HTR-8/SVneo (cell line): ENCODE measurements at places on chromosomes 3 and 15.

DNA sequence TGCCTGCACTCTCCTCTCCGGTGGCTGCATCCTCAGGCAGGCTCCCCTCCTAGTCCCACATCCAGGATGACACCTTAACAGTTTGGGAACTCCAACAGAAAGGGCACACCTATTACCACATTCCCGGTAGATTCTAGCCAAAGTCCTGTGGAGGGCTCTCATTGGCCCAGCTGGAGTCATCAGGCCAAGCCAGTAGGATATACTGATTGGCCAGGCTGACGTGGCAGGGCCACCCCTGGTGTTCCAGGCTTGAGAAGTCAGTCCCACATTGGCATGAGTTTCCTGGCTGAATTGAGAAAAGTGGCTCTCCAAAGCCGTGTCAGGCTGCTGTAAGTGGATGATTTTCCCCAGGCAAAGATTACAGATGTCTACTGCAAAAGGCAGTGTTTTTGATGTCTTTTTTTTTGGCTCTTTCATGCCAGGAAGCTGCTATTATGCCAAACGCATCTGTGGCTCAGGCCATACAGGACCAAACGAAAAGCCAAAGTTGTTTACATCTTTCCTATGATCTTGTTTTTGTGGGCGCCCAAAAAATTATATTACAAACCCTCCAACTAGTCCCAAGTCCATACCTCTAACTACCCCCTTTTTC, 6.6 kb upstream of the BLM start:
- DNase-seq = no peak

- no peak for DNase-seq
Observed at GRCh38 chr3:100706365-100706764, 2.9 kb upstream of the TFG start.

- no peak for DNase-seq
Observed at GRCh38 chr15:67031331-67031730, 34.1 kb upstream of the SMAD3 start.

DNA sequence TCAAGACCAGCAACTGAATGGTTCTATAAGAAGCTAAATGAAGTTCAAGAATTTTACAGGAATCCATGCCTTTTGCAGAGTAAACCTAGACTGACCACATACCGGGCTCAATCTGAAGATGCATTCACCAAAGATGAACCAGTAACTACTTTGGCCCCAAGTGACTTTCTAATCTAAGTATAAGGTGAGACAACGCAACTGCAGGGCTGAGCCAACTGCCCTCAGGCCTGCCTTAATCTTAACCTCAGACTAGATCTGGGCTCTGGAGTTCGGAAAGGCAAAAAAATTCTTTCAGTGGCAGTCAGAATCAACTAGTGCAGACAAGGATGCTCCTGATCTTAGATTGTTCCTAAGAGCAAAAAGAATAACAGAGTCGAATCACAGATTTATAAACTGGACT, 48.3 kb downstream of the EXD1 start:
- no peak for DNase-seq

DNA sequence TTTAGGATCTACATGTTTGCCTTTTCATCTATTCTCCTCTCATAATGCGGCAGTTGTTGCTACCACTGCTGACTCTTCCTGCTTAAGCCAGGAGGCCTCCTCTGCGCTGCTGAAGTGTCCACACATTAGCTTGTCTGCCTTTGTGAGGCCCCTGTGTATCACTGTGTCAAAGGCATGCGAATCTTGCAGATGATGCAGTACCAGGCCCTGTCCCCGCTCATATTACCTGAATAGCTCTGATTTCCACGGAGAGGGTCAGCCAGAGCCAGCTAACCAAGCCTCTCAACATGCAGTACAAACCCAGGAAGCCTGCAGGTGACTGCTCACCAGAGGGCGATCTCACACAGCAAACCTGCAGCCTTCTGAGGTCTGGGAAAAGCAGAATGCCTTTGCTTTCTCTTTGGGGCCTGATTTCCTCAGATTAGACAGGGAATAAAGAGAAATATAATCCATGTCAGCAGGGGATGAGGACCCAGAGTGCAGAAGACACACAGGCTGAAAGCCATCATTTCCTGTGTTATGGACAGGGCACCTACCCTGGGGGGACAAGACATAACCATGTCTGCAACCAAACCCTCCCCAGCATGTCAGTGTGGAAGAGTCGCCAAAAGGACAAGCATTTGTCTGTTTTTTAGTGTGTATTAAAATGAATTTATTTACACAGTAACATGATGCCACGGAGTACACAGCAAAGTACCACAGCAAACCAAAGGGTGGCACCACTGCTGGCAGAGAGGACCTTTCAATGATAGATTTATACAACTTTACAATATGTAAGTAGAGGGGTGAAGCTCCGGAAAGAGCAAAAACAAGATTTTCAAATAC, 36.8 kb upstream of the TSPAN3 start:
- peak; percentile 72 for DNase-seq

GRCh38 chr3:117692416-117692995, 982.9 kb downstream of the TUSC7 start:
- no peak for DNase-seq

- peak; percentile 65 for DNase-seq
Observed at GRCh38 chr3:9067352-9067975, 104.2 kb upstream of the RAD18 start.

GRCh38 chr3:127535901-127536829, 54.4 kb downstream of the TPRA1 start:
- DNase-seq = no peak

DNA sequence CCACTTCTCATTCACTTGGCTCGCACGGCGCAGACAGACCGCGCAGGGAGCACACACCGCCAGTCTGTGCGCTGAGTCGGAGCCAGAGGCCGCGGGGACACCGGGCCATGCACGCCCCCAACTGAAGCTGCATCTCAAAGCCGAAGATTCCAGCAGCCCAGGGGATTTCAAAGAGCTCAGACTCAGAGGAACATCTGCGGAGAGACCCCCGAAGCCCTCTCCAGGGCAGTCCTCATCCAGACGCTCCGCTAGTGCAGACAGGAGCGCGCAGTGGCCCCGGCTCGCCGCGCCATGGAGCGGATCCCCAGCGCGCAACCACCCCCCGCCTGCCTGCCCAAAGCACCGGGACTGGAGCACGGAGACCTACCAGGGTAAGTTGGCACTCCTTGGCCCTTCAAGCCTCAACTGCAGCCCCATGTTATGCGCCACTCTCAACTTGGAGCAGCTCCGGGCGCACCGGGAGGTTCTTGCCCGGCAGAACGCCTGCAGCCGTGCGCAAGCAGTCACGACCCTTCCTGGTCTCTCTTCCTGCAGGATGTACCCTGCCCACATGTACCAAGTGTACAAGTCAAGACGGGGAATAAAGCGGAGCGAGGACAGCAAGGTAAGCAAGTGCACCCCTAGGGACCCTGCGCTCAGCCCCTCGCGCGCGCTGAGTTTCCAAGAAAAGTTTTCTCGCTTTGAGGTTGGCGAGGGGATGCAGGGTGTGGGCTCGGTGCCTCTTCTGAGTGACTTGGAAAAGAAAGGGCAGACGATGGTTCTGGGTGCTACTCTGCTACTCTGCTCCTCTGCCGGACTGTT, at the start of gene BHLHE40:
TSS of gene BHLHE40 (plus strand) at position 10 of the 801 bp plus-strand sequence. CDS start at position 292, 282 bp downstream.
- DNase-seq = no peak

DNA sequence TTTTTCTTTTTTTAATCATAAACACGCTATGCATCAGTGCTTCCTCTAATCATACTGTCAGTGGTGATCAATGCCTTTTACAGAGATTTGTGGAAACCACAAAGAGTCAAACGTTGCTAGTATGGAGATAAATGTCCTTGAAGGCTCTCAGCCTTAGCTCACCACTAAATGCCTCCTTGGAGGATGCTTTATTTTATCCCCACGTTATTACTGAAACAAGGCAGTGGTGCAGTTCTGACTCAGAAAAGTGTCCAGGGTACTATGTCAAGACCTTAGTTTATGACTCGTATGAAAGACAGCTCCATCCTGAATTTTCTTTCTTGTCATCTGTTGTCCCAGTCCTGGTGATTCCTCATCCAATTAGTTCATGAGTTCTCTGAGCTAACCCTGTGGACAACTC, 1146.7 kb downstream of the IGSF11 start:
- no peak for DNase-seq

- peak; percentile 21 for DNase-seq
Observed at GRCh38 chr15:64596701-64597476, 136.5 kb downstream of the ZNF609 start.

GRCh38 chr3:121488628-121489027, 57.2 kb downstream of the POLQ start:
- DNase-seq = no peak

GRCh38 chr15:66212563-66212921, 41.0 kb downstream of the MEGF11 start:
- no peak for DNase-seq

- no peak for DNase-seq
Observed at GRCh38 chr3:154430014-154430413, at the start of gene GPR149. Gene GPR149 (minus strand): TSS chr3:154430190. CDS start chr3:154429615, 575 bp downstream.

DNA sequence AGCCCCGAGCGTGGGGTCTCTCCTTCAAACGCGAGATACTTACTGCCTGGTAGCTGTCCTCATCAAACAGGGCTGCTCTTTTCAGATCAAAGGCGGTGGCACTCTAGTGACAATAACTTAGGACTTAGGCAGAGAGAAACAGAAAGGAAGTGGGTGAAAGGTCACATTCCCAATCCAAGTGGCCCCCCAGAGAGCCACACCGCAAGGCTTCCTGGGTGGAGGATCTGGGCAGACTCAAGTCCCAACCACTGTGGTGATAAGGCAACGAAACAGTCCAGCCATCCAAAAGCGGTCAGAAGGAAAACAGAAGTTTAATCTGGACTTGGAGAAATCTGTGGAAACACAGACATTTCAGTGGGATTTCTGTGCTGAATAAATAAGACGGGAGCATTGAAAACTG, 227.2 kb downstream of the ADAMTS17 start:
- peak; percentile 19 for DNase-seq

- DNase-seq = no peak
Observed at GRCh38 chr3:11637901-11638458, 5.7 kb downstream of the VGLL4 start.

- DNase-seq = no peak
Observed at GRCh38 chr15:80988148-80988796, 1.3 kb downstream of the MESD start.

GRCh38 chr3:53829605-53830004, 16.6 kb downstream of the CHDH start:
- no peak for DNase-seq

GRCh38 chr15:47139965-47140364, 577.3 kb upstream of the SEMA6D start:
- no peak for DNase-seq

GRCh38 chr3:15794303-15794771, 3.4 kb downstream of the ANKRD28 start:
- no peak for DNase-seq

DNA sequence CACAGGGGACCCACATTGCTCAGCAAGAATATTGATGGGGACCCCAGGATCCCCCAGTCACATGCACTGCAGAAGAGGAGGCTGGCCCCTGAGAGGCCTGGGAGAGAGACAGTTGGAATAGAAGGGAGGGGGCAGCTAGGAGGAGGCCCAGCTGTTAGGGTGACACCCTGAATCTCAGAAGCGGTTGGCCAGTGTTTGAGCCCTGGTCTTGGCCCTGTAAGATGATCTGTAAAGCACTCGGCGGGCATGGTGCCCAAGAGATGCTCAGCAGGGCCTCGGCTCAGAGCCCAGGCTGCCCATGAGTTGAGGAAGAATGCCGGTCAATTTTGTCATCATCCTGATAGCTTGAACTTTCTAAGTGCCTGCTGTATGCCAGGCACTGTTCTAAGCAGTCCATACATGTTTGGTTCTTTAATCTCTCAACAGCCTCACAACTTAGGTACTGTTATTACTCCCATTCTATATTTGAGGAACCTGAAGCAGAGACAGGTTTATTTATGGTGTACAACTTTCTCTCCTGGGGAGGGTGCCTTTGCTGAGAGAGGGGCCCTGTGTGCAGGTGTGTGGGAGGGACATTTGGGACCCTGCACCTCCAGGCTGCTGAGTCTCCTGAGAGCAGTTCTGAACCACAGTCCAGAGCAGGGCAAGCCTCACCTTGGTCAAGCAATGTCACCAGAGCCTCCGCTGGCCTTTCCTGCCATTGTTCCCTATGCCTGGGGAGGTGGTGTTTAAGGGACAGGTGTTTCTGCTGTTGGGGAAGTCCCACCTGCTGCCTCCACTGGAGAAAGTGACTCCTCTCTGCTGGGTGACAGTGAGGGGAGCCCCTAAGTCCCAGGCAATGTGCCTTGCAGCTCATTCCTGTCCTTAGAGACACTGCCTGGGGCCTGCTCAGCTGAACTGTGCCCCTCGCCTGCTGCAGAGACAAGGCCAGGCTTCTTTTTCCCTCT, 26.0 kb downstream of the SLC6A6 start:
- DNase-seq = no peak

DNA sequence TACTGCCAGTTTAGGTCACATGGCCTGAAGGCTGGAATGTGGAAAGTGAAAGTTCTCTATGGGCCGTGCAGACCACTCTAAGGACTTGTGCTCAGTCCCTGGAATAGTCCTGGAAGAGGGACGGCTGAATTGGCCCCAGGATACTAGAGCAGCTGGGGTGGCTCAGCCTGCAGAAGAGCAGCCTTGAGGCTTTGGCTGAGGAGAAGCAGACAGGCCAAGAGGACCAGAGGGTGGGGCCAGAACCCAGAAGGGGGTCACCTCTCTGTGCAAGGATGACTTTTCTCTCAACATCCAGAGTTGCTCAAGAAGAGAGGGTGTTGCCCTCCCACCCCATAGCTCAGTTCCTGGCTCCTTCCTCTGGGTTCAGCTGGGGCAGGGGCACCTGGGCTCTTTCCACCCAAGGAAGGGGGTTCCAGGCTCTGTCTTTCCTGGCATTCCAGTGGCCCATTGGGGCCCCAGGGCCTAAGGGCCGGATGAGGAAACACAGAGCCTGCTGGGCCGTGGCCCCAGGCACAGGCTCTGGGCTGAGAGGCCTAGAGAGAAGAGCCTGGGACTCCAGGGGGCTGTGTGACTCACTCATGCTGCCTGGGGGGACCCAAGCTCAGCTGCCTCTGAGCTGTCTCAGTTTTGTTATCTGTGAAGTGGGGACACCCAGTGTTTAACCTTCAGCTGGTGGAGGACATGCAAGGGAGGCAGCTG, 8.5 kb upstream of the FBLN2 start:
- no peak for DNase-seq

- DNase-seq = no peak
Observed at GRCh38 chr3:186937017-186937875, 6.9 kb downstream of the ST6GAL1 start.

- DNase-seq = no peak
Observed at GRCh38 chr3:40803311-40803710, 278.6 kb downstream of the ZNF621 start.

GRCh38 chr3:171248426-171249111, 211.6 kb downstream of the TNIK start:
- no peak for DNase-seq

DNA sequence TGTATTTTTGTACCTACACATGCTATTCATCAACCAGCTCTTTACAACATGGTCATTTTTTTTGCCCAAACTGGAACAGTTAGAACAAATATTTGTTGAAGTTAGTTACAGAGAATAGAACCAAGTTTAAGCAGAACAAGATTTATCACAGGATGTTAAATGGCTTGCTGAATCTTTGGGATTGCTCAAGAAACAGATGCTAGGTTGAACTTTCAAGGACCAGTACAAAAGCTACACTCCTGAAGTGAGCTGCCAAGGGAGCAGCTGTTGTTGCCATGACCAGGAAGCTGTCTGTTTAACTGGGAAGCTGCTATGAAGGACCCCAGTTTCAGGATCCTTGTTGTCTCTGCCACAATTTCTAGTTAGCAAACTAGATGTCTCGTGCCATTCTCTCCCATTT, 53.7 kb downstream of the ZIC1 start:
- no peak for DNase-seq
